ENCODE measurements at places on chromosomes 4 and X.

DNA sequence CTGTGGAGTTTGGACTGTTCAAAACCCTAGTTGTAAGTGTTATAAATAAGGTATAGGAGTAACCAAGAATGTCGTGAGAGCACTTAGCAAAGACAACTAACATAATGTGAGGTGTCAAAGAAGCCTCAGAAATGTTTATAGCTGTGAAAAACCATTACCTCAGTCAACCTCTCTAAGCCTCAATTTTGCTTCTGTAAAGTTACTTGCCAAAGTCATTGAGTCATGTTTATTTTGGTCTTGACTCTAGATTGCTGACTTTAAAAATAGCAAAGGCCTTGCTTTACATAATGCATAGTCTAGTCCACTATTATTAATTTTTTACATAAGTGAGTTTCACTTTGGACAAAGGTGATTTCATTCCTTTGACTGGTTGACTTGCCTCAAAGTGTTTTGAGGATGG, 257.6 kb upstream of the CXXC4 start:
- H3K36me3 ChIP-seq, result no peaks in the 10 kb centered on the region
- H3K27me3 ChIP-seq, result no peaks in the 10 kb centered on the region
- H3K4me3 ChIP-seq, result no peak overlapping the region

- peaks cover 18% of the 10 kb centered on the region for H3K4me1 ChIP-seq
- no peak overlapping the region for H3K4me3 ChIP-seq
- DNase-seq, result no peak
- no peak overlapping the region for H3K27ac ChIP-seq
- H3K36me3 ChIP-seq, result no peaks in the 10 kb centered on the region
These were observed 152.0 kb downstream of the RASL11B start for GRCh38 chr4:53013873-53014775.

- DNase-seq, result no peak
- no peaks in the 10 kb centered on the region for H3K36me3 ChIP-seq
- no peak overlapping the region for H3K27ac ChIP-seq
- H3K27me3 ChIP-seq, result no peaks in the 10 kb centered on the region
These were observed 40.8 kb downstream of the FAM241A start for GRCh38 chr4:112185740-112186670.

DNA sequence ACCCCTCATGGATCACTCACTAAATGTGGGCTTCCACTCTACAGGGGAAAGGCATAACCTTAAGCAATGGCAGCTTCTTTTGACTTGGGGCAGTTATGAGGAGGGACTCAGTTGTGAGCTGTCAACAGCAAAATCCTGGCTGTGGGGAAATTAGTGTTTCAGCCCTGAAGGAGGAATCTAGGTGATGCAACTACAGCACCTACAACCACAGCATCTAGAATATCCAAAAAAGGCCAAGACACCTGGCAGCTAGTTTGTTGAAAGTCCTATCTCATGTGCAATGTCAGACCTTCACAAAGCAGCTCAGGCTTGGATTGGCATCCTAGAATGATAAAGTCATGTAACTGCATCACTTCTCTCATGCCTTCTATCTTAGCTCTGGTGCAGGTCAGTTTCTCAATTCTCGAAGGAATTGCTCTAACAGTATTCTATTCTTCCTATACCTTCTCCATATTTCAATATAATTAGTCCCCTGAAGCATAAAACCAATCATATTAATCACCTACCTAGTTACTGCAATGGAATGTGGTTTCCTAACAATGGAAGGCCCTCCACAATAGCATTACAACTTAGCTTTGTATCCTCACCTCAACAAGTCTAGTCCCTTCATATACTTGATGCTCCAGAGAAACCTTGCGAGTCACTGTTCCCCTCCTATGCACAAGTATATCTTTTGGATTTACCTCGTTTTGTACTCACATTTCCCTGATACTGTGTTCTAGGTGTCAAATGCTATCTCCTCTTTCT, 5.5 kb upstream of the ANTXR2 start:
- no peak overlapping the region for H3K4me3 ChIP-seq
- H3K4me1 ChIP-seq, result peaks cover 18% of the 10 kb centered on the region
- H3K27me3 ChIP-seq, result peaks cover 34% of the 10 kb centered on the region

DNA sequence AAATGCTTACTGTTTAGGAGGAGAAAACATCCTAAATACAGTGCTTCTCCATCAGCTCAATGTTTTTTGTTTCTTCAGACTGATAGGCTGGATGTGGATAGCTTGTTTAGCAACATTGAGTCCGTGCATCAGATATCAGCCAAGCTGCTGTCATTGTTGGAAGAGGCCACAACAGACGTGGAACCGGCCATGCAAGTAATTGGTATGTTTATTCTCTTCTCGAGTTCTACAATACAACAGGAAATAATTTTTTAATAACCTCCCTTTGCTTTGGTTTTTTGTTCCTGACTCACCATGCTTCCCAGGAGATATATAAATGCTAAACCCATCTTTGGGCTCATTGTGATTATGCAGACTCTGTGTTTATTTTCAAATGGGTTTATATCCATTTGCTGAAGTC, 60.9 kb downstream of the ARHGEF38 start:
- H3K27ac ChIP-seq, result no peak overlapping the region
- no peak overlapping the region for H3K4me3 ChIP-seq
- H3K4me1 ChIP-seq, result no peaks in the 10 kb centered on the region
- H3K27me3 ChIP-seq, result no peaks in the 10 kb centered on the region
- no peaks in the 10 kb centered on the region for H3K36me3 ChIP-seq
- no peak for DNase-seq

DNA sequence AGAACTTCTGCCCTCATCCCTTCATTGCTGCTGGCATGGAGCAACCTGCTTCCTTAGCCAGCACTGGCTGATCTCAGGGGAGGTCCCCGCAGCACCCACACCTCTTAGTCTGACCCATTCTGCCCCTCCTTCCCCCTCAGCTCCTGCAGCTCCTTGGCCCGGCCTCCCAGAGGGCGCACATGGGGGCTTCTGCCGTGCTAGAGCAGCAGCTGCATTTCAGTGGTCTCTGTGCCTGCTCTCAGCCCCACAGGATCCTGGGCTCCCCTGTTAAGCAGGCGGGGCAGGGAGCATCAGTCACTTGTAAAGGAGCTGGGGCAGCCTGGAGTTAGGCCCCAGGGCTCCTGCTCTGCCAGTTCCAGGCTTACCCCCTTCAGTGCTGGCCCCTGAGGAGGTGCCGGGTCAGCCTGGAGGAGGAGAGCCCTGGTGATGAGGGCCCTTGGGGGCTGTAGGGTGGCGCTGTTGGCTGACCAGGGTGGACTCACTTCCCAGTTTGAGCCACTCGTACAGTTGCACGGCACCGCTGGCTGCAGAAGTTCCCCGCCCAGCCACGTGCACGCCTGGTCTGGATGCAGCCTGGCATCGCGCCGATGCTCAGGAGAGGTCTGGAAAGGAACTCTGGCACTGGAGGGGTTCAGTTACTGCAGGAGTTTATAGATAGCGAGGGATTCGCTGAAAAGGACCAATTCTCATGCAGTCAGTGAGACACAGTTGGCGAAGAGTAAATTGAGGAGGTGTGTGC, 85.1 kb upstream of the PSAPL1 start:
- no peak overlapping the region for H3K4me3 ChIP-seq
- H3K4me1 ChIP-seq, result no peaks in the 10 kb centered on the region
- no peak for DNase-seq
- H3K36me3 ChIP-seq, result no peaks in the 10 kb centered on the region
- H3K27me3 ChIP-seq, result peaks cover 15% of the 10 kb centered on the region

- H3K27me3 ChIP-seq, result peaks cover 24% of the 10 kb centered on the region
- no peak within 1 kb of the TSS for H3K4me3 ChIP-seq
- peaks cover 2% of the 10 kb centered on the region for H3K4me1 ChIP-seq
- H3K27ac ChIP-seq, result peak within 1 kb of the TSS; percentile 53
These were observed at the start of gene GABRE for GRCh38 chrX:151974336-151975227. Gene GABRE, minus strand, starts transcription at chrX:151974676. Its CDS starts 51 bp downstream, at chrX:151974625.

DNA sequence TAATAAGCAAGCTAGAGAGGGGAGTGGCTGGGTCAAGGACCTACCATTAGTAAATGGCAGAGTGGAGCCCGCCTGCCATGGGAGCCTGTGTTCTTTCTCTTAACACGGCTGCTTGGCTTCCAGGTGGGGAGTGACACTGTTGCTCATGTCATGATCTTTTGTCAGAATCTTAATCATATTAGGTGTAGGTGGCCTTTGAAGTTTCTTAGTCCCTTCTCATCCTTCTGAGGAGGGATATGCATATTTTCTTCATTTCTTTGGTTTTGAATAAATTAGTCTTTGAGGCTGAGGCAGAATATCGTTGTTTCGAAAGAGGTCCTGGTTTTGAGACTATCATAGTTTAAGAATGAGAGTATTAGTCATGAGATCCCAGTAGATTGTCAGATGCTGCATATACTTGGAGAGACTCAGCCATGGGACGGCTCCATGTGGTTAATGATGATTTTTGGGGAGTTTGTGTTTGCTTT, 28.9 kb downstream of the SNX25 start:
- DNase-seq, result no peak
- peaks cover 5% of the 10 kb centered on the region for H3K4me1 ChIP-seq
- no peak overlapping the region for H3K4me3 ChIP-seq
- peak overlapping the region; percentile 40 for H3K27ac ChIP-seq
- H3K36me3 ChIP-seq, result no peaks in the 10 kb centered on the region
- H3K27me3 ChIP-seq, result no peaks in the 10 kb centered on the region

- H3K27me3 ChIP-seq, result no peaks in the 10 kb centered on the region
- no peak for DNase-seq
- H3K27ac ChIP-seq, result no peak overlapping the region
- H3K4me1 ChIP-seq, result no peaks in the 10 kb centered on the region
- no peak overlapping the region for H3K4me3 ChIP-seq
These were observed 584.2 kb upstream of the PCDH10 start for GRCh38 chr4:132564920-132565319.

- H3K4me1 ChIP-seq, result no peaks in the 10 kb centered on the region
- DNase-seq, result no peak
- no peaks in the 10 kb centered on the region for H3K36me3 ChIP-seq
- no peak overlapping the region for H3K27ac ChIP-seq
- no peak overlapping the region for H3K4me3 ChIP-seq
- H3K27me3 ChIP-seq, result no peaks in the 10 kb centered on the region
These were observed 52.8 kb upstream of the ANKRD17 start for GRCh38 chr4:73311428-73311827.

DNA sequence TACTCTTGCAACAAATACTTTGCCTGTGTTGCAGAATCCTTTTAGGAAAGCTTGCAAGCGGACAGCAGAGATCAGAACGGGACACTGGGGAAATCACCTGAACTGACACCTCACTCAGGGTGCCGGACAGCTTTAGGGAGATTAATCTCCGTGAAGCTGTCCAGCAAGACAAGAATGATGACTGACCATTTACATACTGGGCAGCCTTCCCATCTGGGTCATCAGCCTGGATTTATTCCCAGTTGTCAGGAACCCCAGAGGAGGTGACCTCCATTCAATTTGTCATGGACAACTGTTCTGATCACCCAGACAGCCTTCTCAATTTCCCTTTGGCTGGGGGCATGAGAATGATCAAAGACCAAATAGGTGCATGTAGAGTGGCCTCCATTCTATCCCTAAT, 93.0 kb upstream of the EGFL6 start:
- H3K36me3 ChIP-seq, result peaks cover 13% of the 10 kb centered on the region
- H3K4me3 ChIP-seq, result peak overlapping the region; percentile 40
- H3K27me3 ChIP-seq, result no peaks in the 10 kb centered on the region
- no peak for DNase-seq
- no peak overlapping the region for H3K27ac ChIP-seq
- H3K4me1 ChIP-seq, result peaks cover 46% of the 10 kb centered on the region

DNA sequence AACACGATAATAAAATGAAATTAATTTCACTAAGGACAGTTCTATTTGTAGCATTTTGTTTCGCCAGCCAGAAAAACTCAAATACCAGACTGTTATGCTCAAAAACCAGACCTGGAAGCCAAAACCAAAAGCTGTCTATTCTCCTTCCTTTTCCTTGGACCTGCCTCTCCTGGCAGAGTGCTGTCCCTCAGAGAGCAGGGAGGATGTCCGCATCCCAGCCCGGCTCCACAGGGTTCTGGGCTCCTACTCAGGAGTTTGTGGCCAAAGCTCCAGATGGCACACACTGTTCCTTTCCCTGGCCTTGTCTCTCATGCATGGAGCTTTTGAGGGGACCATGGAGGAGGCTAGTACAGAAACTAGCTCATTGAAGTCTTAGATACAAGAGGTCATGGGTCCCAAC, 41.9 kb upstream of the C1QTNF7 start:
- no peak for DNase-seq
- no peak overlapping the region for H3K27ac ChIP-seq
- H3K36me3 ChIP-seq, result no peaks in the 10 kb centered on the region
- peaks cover 4% of the 10 kb centered on the region for H3K27me3 ChIP-seq
- H3K4me3 ChIP-seq, result no peak overlapping the region
- H3K4me1 ChIP-seq, result peaks cover 3% of the 10 kb centered on the region

DNA sequence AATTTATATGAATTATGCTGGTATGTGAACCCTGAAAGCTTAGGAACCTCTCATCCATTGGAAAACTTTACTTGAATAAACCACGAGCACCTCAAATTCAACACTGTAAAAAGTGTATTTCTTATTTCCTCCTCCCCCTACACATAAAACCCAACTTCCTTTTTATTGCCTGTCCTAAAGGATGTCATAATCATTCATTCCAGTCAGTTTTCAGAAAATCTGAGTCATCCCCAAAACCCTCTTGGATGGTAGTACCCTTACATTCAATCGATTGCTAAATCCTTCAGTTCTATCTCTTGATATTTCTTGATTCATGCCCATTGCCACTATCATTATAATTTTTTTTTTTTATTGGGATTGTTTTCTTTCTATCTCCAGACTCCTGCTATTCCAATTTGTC, 91.1 kb upstream of the ATP8A1 start:
- H3K4me1 ChIP-seq, result no peaks in the 10 kb centered on the region
- H3K27me3 ChIP-seq, result no peaks in the 10 kb centered on the region
- H3K4me3 ChIP-seq, result no peak overlapping the region
- H3K36me3 ChIP-seq, result peaks cover 5% of the 10 kb centered on the region

GRCh38 chr4:71595576-71596108, 188.2 kb downstream of the GC start:
- DNase-seq, result no peak
- no peaks in the 10 kb centered on the region for H3K4me1 ChIP-seq

DNA sequence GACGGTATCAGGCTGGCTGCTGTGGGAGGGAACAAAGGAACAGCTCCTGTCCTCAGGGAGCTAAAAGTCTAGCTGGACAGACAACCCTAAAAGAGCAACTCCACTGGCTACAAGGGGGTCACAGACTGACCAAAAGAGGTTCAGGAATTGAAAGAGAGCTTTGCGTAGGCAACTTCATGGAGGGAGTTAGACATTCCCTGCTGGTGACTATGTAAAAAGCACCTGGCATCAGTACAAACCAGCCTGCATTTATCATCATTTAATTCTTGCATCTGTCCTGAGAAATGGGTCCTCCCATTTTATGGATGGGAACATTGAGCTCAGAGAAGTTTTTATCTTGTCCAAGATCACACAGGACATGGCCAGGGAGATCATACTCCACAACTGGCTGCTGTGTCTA, 1.4 kb upstream of the LGI2 start:
- DNase-seq, result no peak
- H3K27ac ChIP-seq, result no peak overlapping the region
- peaks cover 11% of the 10 kb centered on the region for H3K4me1 ChIP-seq
- no peaks in the 10 kb centered on the region for H3K36me3 ChIP-seq
- H3K4me3 ChIP-seq, result no peak overlapping the region
- peaks cover 78% of the 10 kb centered on the region for H3K27me3 ChIP-seq

GRCh38 chr4:68773699-68774098, 42.1 kb upstream of the UGT2B10 start:
- no peaks in the 10 kb centered on the region for H3K36me3 ChIP-seq
- no peaks in the 10 kb centered on the region for H3K27me3 ChIP-seq
- DNase-seq, result no peak
- no peak overlapping the region for H3K4me3 ChIP-seq
- H3K4me1 ChIP-seq, result no peaks in the 10 kb centered on the region
- no peak overlapping the region for H3K27ac ChIP-seq

GRCh38 chrX:37753384-37753783, 26.5 kb upstream of the CYBB start:
- H3K27me3 ChIP-seq, result no peaks in the 10 kb centered on the region
- peaks cover 32% of the 10 kb centered on the region for H3K4me1 ChIP-seq
- H3K36me3 ChIP-seq, result no peaks in the 10 kb centered on the region
- no peak for DNase-seq

GRCh38 chr4:151455212-151455611, 46.2 kb downstream of the FHIP1A start:
- H3K27ac ChIP-seq, result no peak overlapping the region
- no peak overlapping the region for H3K4me3 ChIP-seq
- peaks cover 4% of the 10 kb centered on the region for H3K27me3 ChIP-seq
- H3K4me1 ChIP-seq, result no peaks in the 10 kb centered on the region

All from naive B cell (primary cell).